Fibroblast of gingiva (primary cell): ENCODE measurements at places on chromosomes 3 and 15.

- no peak for DNase-seq
Observed at GRCh38 chr15:41407341-41407740, 5.0 kb upstream of the NDUFAF1 start.

DNA sequence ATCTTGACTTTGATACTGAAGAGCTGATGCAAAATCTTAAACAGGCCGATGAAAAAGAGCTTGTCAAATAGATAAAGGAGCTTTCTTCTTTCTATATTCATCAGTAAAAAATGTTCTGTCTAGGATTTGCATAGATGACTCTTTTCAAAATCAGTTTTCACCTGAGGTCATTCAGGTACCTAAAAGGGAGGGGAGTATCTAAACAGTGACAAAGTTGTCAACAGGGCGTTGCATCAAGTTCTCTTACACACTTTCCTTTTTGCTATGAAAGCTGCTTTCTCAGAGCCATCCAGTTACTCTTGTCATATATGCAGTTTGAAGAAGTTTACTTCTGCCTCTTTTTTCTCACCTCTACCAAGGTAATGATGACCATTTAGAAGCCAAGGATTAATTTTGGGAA is 60.0 kb downstream of the AKAP13 start:
- DNase-seq = no peak

DNA sequence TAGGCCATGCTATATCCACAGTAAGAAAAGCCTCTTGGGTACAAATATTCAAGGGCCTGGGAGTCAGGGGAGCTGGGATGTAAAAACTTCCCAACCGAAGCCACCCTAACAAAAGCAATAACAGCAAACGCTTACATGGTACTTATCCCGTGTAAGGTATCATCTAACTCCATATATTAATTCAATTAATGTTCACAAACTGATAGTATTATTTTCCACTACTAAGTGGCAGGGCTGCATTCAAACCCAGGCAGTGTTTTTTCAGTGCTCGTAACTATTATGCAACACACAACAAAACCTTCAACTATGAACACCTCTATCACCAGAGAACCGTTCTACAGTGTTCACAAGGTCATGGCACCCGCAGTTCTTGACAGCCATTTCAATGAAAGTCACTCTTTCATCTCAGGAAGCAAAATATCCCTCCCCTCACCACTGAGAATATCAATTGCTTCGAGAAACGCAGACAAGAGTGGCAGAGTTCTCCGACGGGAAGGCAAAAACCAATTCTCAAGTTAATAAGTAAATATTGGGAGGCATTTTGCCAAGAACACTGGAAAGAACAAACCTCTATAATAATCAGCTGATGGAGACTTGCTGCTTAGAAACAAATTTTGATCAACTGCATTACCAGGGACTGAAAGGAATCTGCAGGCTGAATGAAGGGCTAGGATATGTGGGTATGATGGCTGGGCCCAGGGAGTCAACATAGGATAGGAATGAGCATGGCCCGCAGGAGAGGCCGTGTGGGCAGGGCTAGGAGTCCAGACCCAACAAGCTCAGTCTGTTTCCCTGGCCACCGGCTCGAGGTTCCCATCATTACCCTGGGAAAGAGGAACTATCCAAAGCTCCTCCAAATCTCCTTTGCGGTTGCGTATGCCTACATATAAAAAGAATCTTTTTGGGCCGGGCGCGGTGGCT is 72.3 kb downstream of the XXYLT1 start:
- DNase-seq = no peak

GRCh38 chr3:128040660-128041059 is 11.6 kb upstream of the SEC61A1 start:
- no peak for DNase-seq

DNA sequence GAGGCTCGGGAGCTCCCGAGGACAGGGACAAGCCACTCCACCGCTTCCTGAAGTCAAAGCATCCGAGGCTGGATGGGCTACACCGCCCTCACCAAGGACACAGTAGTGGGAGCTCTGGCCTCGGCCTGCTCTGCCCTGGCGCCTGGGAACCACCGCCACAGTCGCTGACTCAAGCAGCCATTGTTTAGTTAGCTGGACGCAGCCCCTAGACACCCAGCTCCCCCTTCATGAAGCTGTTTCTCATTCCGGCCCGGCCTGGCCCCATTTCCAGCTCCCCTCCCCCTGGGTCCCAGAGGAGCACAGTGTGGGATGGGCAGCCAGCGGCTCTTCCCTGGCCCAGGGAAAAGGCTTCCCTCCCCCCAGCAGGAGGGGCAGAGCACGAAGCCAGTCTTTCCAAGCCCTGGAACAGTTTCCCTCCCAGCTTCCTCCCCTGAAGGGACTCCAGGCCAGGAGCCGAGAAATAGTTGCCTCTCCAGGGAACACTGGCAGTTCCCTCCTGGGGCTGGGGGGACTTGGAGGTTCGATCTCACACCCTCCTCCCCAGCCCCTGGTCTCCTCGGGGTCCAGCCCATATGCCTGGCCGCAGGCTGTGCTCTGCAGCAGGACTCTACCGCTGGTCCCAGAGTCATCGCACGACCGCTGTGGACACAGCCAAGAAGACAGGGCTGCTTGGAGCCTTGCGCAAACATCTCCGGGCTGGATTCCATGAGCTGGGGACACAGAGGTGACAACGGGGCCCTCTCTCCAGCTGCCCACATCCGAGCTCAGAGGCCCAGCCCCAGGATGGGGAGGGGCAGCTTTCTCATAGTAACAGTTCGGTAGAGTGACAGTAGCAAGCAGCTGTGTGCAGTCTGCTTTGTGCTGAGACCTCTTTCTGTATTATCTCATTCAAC is 10.0 kb downstream of the PLXND1 start:
- DNase-seq = peak; percentile 98

- DNase-seq = no peak
Observed at GRCh38 chr3:30344288-30344687, 262.1 kb upstream of the TGFBR2 start.

- peak; percentile 56 for DNase-seq
Observed at GRCh38 chr3:10160346-10160745, 4.4 kb upstream of the IRAK2 start.
